ENCODE measurements at places on chromosomes 3 and 15. TPM values are rescaled to one million over a fixed set of nuclear protein-coding genes. Genes with fewer than 3 reads are reported as not detected.
A peak's percentile ranks its signal among the peaks of the same experiment; 100 is the strongest.

DNA sequence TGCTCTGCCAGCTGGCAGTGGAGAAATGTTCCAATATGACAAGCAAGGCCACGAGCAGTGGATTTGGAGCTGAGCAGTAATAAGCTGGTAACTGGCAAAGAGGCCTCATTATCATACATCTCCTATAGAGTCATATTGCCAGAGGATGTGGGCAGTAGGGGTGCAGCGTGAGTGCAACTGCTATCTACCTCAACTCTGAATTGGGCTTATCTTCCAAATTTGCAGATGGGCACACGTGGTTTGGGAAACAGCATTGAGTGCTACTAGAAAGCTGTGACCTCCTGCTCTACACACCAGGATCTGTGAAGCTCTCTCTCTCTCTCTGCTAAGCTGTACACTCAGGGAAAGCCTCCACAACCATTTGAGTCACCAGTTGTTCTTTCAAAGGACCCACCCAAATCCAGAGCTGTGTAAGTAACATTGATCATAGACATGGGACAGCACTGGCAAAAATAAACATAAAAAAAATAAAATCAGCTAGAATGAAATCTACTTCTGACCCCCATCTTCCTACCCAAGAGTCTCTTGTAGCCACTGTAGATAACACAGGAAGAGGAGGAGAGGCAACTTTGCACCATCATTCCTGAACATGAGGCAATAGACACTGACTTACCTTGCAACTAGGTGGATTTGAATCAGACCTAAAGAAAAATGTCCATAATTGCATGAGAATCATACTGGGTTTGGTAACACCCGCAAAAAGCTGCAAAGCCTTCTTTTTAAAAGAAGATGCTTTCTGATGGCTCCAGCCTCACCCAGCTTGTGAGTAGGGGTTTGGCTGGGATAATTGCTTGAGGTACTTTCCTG is 82.9 kb upstream of the THBS1 start:
- no peaks in the 10 kb centered on the region for H3K36me3 ChIP-seq
- DNase-seq, result no peak
- H3K4me1 ChIP-seq, result peaks cover 15% of the 10 kb centered on the region
- H3K4me3 ChIP-seq, result no peak overlapping the region

DNA sequence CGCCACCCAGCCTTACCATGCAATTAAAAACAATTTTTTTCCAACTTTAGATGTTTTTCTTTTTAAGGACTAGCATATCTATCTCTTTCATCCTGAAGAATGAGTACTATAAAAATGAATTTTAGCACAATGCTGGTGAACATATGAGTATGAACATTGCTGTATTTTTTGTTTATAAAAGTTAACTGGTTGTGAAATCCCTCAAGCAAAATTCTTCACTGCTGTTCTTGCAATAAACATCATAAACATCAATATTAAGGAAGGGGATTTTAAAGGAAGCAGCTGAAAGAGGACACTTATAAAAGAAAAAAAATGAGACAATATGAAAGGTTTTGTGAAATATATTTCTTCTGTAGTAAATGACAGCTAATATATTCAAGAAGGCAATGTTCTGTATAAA is 3.0 kb downstream of the PLSCR4 start:
- no peak for DNase-seq
- no peak overlapping the region for H3K27ac ChIP-seq
- H3K36me3 ChIP-seq, result no peaks in the 10 kb centered on the region
- no peaks in the 10 kb centered on the region for H3K27me3 ChIP-seq

DNA sequence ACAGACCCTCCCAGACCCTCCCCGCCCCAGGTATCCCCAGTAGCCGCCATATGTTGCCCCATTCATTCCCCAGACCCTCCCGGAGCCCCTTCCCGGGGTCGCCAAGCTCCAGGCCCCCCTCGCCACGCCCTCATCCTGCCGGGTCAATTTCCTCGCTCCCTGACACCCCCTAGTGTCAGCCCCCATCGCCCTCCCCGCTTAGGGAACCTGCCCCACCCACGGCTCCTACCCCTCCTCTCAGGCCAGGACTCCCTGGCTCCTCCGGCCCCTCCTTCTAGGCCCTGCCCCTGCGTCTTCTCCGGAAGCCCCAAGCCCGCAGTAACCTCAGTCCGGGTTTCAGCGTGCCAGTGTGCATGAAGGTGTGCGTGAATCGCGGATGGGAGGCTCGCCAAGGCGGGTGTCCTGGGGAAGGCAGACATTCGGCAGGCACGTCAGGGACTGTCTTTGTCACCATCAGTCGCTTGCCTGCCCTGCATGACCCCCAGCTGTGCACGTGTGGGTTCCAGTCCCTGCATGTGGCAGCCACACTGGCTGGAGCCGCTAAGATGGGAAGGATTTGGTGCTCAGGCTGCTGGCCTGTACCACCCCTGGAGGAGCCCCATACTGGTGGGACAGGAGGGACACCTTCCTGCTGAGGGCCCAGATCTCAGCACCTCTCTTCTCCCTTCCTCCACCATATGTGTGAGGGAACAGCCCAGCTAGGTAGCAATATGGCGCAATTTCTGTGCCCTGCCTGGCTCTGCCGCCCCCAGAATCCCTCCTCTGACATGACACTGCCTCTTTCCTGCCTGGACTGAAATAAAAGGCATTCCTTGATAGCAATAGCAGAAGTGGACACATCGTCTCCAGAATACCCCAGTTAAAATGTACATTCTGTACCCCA is 693 bp downstream of the DISP2 start:
- H3K27me3 ChIP-seq, result no peaks in the 10 kb centered on the region
- no peaks in the 10 kb centered on the region for H3K36me3 ChIP-seq
- H3K27ac ChIP-seq, result no peak overlapping the region
- H3K4me3 ChIP-seq, result peak overlapping the region; percentile 48
- DNase-seq, result no peak

SH3GL3 gene
- polyA plus RNA-seq, result not detected

RTP1 gene
- polyA plus RNA-seq, result not detected

Data from heart right ventricle (tissue), 16 donors.